ENCODE measurements at places on chromosomes 2 and 18.

DNA sequence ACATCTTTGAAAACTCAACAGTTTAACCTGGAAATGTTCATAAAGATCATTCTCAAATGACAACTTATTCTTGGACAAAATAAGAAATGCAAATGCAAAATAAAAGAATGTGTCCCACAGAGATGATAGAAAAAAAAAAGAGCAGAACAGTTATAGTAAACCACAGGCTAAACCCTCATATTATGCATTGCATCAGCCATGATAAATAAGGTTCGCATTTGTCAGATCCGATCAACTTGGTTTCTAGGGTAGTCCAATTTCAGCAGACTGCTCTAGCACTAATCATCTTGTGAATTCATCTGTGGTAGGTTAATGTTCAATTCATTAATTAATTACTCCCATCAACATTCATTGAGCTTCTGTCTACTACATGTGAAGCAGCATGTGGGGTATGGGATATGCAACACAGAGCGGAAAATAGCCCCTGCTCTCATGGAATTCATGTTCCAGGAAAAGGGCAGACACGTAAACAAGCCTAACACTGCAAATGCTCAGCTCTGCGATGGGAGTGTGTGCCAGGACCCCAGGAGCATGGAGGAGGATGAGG lies 316.2 kb upstream of the REV1 start:
- H3K4me3 ChIP-seq = no peak overlapping the region
- no peak for DNase-seq
- H3K27me3 ChIP-seq = no peaks in the 10 kb centered on the region
- no peaks in the 10 kb centered on the region for H3K36me3 ChIP-seq
- no peaks in the 10 kb centered on the region for H3K4me1 ChIP-seq

- H3K36me3 ChIP-seq = no peaks in the 10 kb centered on the region
- no peak for DNase-seq
- no peaks in the 10 kb centered on the region for H3K27me3 ChIP-seq
Measured at GRCh38 chr18:13364721-13365205, 146.2 kb downstream of the LDLRAD4 start.

- H3K27ac ChIP-seq = no peak overlapping the region
- H3K4me3 ChIP-seq = no peak overlapping the region
- DNase-seq = no peak
Measured at GRCh38 chr2:10977621-10978020, 65.9 kb downstream of the KCNF1 start.

DNA sequence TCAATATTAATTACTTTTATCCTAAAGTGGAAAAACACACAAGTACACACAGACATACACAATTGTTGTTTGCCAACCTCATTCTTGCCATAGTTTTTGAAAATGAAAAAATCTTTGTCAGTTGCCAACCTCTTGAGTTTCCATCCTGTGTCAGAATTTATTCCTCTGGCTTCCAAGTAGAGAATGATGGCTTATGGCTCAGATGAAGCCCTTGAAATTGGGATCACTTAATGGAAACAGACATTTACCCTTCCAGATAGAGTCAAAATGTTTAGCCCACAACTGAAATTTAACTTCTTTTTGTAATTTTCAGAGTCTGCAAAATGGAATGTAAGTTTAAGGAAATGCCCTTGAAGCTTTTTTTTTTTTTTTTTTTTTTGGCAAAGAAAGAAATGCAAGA lies 321.6 kb upstream of the TNP1 start:
- DNase-seq = no peak
- no peak overlapping the region for H3K27ac ChIP-seq
- H3K4me3 ChIP-seq = no peak overlapping the region
- no peaks in the 10 kb centered on the region for H3K4me1 ChIP-seq
- no peaks in the 10 kb centered on the region for H3K27me3 ChIP-seq

- DNase-seq = no peak
- H3K4me1 ChIP-seq = peaks cover 12% of the 10 kb centered on the region
- H3K36me3 ChIP-seq = no peaks in the 10 kb centered on the region
- no peak overlapping the region for H3K4me3 ChIP-seq
- no peaks in the 10 kb centered on the region for H3K27me3 ChIP-seq
Measured at GRCh38 chr18:69759046-69759445, 188.6 kb downstream of the CD226 start.

DNA sequence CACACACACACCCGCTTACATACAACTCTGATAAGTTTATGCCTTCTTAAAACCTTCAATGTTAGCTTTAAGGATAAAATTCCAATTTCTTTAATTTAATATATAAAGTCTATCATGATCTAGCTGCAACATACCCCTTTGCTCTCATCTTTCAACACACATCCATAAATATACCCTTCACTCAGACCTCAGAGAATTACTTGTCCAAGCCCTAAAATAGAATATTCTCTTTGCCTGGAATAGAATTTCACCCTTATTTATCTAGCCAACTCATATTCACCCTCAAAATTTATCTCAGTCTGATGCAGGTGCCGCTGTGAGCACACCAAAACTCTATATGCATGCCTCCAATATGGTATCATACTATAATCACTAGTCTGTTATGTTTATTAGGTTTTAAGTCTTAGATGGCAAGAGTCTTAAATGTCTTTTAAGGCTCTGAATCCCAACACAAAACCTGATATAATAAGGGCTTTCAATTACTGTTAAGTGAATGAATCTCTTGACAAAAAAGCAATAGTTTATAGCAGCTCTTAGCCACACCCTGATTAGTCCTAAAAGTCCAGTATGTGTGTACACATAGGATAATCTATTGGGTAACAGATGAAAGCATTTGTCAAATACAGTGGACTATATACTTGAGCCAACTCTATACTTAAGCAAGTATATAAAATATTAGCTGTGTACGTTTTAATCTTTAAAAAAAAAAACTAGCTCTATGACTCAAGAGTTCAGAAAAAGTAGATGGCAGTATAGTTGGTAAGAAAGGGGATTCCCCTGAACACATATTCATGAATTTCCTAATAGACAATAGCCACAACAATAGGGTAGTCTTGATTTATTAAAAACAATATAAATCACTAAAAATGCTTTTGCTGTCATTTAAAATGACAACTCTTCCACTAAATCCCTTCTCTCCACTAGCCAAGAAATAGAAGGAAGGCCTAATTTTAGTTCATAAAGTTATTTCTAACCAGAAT lies 144.5 kb downstream of the EXOC6B start:
- DNase-seq = no peak
- no peaks in the 10 kb centered on the region for H3K4me1 ChIP-seq
- H3K36me3 ChIP-seq = no peaks in the 10 kb centered on the region
- no peaks in the 10 kb centered on the region for H3K27me3 ChIP-seq
- H3K27ac ChIP-seq = no peak overlapping the region
- no peak overlapping the region for H3K4me3 ChIP-seq

DNA sequence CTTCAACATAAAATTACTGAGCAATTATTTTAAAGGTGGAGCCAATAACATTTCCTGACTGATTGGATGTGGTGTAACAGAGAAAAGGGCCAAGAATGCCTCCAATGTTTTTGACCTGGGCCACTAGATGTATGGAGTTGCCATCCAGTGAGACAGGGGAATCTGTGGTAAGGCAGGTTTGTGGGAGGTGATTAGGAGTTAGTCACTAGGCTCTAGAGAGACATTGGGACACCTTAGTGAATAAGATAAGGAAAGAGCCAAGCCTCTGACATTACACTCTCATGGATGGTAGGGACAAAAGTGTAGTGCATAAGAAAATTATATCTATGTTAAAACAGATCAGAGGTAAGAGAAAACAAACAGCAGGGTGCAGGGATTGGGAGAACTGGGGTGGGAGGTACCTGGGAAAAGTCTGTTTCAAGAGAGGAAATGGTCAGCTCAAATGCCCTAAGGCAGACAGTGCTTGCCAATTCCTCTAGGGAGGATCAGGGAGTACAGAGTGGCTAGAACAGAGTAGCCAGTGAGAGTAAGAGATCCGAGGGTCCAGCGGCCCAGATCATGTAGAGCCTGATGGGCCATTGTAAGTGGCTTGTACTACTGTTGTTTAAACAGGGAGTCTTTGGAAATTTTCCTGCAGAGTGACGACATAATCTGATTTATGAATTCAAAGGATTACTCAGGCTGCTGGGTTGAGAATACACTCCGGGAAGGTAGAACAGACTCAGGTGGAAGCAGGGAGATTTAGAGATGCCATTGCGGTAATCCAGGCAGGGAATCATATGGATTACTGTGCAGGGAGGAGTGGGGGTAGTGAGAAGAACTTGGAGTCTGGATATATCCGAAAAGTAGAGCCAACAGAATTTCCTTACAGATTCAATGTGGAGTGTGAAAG lies 45.7 kb upstream of the CUL3 start:
- DNase-seq = no peak
- no peaks in the 10 kb centered on the region for H3K36me3 ChIP-seq

DNA sequence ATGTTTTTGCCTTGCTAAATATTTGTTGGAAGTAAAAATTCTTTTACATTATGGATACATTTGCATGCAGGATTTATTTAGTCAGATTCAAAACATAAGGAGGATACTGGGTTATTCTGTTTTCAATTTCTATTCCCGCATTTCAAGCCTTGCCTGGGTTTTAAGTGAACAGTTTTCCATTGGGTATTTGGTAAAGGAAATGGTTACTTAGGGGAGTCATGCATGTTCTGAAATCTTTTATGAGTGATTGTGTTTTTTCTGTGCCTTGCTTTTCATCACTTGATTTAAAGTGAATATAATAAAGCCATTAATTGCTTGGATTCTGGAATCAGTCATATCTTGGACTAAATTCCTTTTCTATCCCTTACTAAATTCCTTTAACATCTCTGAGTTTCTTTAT lies 12.0 kb upstream of the SP9 start:
- no peaks in the 10 kb centered on the region for H3K36me3 ChIP-seq
- H3K27me3 ChIP-seq = peaks cover 56% of the 10 kb centered on the region
- no peak overlapping the region for H3K27ac ChIP-seq
- DNase-seq = no peak
- H3K4me1 ChIP-seq = peaks cover 20% of the 10 kb centered on the region

- H3K36me3 ChIP-seq = no peaks in the 10 kb centered on the region
- no peak for DNase-seq
- no peaks in the 10 kb centered on the region for H3K27me3 ChIP-seq
- H3K27ac ChIP-seq = no peak overlapping the region
- no peaks in the 10 kb centered on the region for H3K4me1 ChIP-seq
Measured at GRCh38 chr2:218003281-218003944, 618 bp upstream of the TNS1 start.

- H3K4me3 ChIP-seq = no peak overlapping the region
- no peak for DNase-seq
- H3K27me3 ChIP-seq = peaks cover 3% of the 10 kb centered on the region
Measured at GRCh38 chr2:84319581-84319980, 139.5 kb downstream of the SUCLG1 start.

- DNase-seq = no peak
- H3K4me1 ChIP-seq = no peaks in the 10 kb centered on the region
- H3K27ac ChIP-seq = no peak overlapping the region
- peaks cover 51% of the 10 kb centered on the region for H3K36me3 ChIP-seq
- no peak overlapping the region for H3K4me3 ChIP-seq
- H3K27me3 ChIP-seq = no peaks in the 10 kb centered on the region
Measured at GRCh38 chr2:238025741-238026360, 35.0 kb upstream of the SCLY start.

DNA sequence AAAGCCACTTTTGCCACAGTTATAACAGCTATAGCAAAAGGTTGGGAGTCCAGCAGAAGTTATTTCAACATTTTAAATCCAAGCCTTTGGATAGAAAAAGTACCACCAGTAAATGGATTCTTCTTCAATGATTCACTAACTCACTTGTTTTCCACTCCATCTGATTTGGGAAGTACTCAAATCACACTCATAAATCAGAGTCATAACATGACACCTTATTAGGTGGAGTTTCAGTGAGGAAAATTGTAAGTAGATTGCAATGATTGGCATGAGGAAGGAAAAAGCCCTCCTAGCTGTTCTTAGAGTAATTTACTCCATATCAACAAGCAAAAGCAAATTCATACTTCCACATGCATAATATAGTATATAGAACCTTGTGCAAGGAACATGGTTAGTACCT lies 132.9 kb downstream of the NR4A2 start:
- no peak overlapping the region for H3K27ac ChIP-seq
- H3K36me3 ChIP-seq = no peaks in the 10 kb centered on the region
- no peaks in the 10 kb centered on the region for H3K4me1 ChIP-seq
- H3K27me3 ChIP-seq = peaks cover 4% of the 10 kb centered on the region
- no peak for DNase-seq

DNA sequence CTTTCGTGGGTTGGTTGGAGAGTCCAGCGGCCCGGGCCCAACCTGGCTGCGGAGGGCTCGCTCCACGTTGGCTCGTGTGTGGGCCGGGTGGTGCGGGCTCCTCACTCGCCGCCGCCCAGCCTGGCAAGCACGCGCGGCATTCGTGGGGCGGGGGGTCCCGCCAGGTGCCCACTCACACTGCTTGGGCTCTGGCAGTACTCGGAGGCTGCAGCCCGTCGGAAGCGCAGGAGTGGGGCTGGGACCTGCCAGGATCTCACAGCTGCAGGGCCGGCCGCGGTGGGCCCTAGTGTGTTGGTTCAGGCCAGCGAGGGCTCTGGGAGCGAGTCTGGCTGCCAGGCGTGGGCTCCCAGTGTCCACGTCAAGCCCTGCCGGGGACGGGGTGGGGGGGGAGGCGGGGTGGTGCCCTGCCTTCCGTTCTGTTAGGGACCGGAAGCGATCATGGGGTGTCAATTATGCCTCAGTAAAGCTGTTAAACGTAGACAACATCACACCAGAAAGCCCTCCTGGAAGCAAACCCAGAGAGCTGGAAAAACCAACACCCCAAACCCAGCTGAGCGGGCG lies 1.0 kb upstream of the HS6ST1 start:
- H3K36me3 ChIP-seq = no peaks in the 10 kb centered on the region
- no peak overlapping the region for H3K27ac ChIP-seq
- peaks cover 48% of the 10 kb centered on the region for H3K4me1 ChIP-seq
- H3K27me3 ChIP-seq = no peaks in the 10 kb centered on the region
- no peak for DNase-seq

- no peak overlapping the region for H3K4me3 ChIP-seq
- no peaks in the 10 kb centered on the region for H3K36me3 ChIP-seq
- DNase-seq = no peak
- no peak overlapping the region for H3K27ac ChIP-seq
- H3K27me3 ChIP-seq = peaks cover 99% of the 10 kb centered on the region
Measured at GRCh38 chr2:118837621-118838020, 9.8 kb downstream of the EN1 start.

GRCh38 chr18:8480506-8481328 lies 128.5 kb upstream of the RAB12 start:
- no peak overlapping the region for H3K4me3 ChIP-seq
- H3K27me3 ChIP-seq = peaks cover 6% of the 10 kb centered on the region
- H3K36me3 ChIP-seq = no peaks in the 10 kb centered on the region
